ENCODE measurements at places on chromosomes 1 and 21.

DNA sequence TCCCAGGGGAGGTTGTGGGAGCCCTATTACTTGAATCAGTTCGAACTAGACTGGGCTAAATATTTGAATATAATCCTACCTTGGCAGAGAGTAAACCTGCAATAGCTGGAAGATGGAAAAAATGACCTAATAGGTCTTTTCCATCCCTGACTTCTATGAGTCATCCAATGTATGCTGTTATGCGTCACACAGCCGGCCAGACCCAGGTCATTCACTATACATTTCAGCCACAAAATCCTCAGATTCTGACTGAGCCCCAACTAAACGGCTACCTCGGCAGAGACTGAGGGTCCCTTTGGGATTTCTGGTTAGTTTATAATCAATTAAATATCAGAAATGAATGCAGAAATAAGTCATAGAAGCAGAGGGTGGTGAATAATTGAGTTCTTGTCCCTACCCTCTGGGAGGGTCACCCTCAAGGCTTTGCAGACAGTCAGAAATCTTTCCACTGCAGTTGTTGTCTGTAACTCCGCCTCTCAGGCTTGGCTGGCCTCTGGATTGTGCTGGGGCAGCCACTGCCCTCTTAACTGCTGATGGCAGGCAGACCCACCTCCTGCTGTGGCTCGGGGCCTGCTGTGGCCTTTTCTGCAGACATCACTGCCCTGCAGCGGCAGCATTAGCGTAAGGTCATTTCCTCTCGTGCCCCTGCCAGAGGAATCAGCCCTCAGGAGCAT lies 240.5 kb downstream of the TGFB2 start:
- H3K27ac ChIP-seq, result no peak overlapping the region
- H3K27me3 ChIP-seq, result no peaks in the 10 kb centered on the region
- peaks cover 12% of the 10 kb centered on the region for H3K36me3 ChIP-seq
- DNase-seq, result peak; percentile 90
- no peak overlapping the region for H3K4me3 ChIP-seq
- H3K4me1 ChIP-seq, result peaks cover 2% of the 10 kb centered on the region

GRCh38 chr1:228830185-228830953 lies 95.1 kb downstream of the RHOU start:
- H3K27ac ChIP-seq, result no peak overlapping the region
- H3K4me3 ChIP-seq, result no peak overlapping the region
- peak; percentile 53 for DNase-seq
- no peaks in the 10 kb centered on the region for H3K27me3 ChIP-seq

DNA sequence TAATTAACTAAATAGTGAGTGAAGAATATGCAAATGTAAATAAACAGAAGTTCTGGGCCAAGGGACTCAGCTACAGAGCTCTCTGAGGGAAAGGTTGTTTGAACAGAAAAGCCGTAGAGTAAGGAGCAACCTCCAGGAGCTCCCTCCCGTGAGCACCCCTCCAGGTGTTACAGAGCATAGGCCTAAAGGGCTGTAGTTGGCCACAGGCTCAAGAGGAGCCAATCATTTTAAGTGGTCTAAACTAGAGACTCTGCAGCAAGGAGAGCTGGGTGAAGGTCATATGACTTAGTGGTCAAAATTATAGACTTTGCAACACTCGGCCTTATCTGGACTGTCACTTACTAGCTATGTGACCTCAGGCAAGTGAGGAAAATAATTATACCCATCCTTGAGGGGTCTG lies 19.1 kb upstream of the RXRG start:
- no peak for DNase-seq
- no peaks in the 10 kb centered on the region for H3K36me3 ChIP-seq
- peaks cover 8% of the 10 kb centered on the region for H3K4me1 ChIP-seq
- H3K4me3 ChIP-seq, result no peak overlapping the region

DNA sequence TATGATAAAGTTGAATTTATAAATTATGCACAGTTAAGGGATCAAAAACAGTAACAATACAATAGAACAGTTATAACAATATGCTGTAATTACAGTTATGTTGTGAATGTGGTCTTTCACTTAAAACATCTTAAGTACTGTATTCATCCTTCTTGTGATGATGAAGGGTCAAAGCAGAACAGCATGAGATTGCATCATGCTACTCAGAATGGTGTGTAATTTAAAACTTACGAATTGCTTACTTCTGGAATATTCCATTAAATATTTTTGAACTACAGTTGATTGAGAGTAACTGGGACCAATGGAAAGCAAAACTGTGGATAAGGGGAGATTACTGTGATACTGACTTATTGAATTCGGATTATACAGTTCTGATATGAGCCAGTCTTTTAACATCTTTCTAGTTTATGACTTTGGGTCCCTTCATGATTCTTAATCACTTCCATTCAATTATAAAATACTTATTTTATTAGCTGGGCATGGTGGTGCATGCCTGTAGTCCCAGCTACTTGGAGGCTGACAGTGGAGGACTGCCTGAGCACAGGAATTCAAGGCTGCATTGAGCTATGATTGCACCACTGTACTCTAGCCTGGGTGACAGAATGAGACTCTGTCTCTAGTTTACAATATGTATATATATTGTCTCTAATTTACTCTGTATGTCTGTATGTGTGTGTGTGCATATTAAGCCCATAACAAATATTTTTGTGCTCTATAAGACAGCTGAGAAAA lies 43.2 kb downstream of the ATP1B1 start:
- H3K4me3 ChIP-seq, result no peak overlapping the region
- no peaks in the 10 kb centered on the region for H3K27me3 ChIP-seq
- DNase-seq, result no peak
- H3K36me3 ChIP-seq, result no peaks in the 10 kb centered on the region
- no peaks in the 10 kb centered on the region for H3K4me1 ChIP-seq

DNA sequence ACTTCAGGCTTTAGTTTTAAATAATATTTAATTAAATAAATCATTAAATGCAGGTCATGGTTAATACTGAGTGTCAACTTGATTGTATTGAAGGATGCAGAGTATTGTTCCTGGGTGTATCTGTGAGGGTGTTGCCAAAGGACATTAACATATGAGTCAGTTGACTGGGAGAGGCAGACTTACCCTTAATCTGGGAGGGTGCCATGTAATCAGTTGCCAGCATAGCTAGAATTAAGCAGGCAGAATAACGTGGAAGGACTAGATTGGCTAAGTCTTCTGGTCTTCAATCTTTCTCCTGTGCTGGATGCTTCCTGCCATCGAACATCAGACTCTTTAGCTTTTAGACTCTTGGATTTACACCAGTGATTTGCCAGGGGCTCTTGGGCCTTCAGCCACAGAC lies 85.3 kb downstream of the MAP3K21 start:
- no peaks in the 10 kb centered on the region for H3K27me3 ChIP-seq
- peaks cover 12% of the 10 kb centered on the region for H3K36me3 ChIP-seq

- DNase-seq, result no peak
- H3K27me3 ChIP-seq, result no peaks in the 10 kb centered on the region
- H3K27ac ChIP-seq, result no peak overlapping the region
- no peaks in the 10 kb centered on the region for H3K4me1 ChIP-seq
Observed at GRCh38 chr1:212458817-212459216, 26.1 kb downstream of the NENF start.

DNA sequence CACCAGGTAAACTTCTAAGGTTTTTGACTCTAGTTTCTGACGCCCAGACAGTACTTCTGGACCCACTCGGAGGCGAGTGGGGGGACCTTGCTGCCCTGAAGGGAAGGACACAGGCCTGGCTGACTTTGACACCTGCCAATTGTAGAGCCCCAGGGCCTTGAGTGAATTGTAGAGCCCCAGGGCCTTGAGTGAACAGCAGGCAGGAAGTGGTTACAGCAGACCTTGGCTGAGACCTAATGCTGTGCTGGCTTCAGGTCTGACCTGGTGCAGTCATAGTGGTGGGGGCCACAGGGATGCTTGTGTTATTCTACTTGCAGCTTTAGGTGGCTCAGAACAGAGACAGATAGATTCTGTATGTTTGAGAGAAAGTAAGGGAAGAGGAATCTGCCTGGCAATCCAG lies 344.3 kb downstream of the DUSP10 start:
- no peak for DNase-seq
- H3K27me3 ChIP-seq, result no peaks in the 10 kb centered on the region
- H3K27ac ChIP-seq, result no peak overlapping the region
- H3K4me1 ChIP-seq, result no peaks in the 10 kb centered on the region

DNA sequence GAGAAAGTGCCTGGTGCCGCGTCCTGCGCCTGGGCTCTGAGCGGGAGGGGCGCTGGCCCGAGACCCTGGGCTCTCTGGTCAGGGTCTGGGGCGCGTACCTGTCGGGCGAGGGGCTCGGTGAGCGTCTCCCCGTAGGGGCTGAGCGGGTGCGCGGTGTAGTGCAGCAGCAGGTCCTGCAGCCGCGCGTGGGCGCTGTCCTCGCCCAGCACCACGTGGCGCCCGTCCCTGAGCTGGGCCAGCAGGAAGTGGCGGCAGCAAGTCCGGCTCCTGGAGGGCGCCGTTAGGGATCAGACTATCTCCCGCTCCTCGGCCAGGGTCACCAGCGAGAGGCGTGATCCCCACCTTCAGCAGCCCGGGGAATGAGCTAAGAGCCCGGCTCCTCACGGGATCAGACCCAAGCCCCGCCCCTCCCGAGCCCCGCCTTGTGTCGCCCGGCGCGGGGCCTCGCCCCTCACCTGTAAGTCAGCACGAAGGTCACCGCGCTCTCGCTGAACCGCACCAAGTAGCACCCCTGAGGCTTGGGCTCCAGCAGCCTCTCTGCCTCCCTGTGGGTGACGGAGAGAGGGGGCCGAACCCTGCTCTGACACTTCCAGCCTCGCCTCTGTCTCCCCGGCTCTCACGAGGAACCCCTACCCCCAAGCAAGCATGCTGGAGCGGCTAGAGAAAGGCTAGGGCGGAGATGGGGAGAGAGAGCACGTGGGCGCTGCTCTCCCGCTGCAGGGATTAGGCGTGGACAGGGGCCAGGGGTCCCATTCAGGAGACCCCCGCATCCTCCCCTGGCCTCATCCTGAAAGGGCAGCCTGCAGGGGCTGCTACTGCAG lies 2.7 kb downstream of the SH2D2A start:
- peaks cover 7% of the 10 kb centered on the region for H3K36me3 ChIP-seq
- H3K4me1 ChIP-seq, result no peaks in the 10 kb centered on the region
- peak; percentile 87 for DNase-seq
- no peak overlapping the region for H3K27ac ChIP-seq

DNA sequence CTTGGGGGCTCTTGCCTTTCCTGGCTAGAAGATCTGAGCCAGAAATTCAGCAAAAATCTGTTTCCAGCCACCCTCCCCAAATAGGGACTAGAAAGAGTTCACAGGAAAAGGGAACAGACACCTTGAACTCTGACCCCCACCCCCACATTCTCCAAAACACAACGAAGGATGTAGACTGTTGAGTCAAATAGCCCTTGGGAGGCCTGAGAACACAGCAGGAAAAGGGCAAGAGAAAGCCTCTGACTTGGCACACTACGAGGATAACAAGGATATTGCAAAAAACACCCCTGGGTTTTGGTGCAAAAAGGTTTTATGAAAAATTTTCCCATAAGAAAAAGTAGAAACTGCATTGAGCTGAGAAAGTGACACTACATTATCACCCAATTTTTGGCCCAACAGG lies 1.9 kb upstream of the YRDC start:
- H3K36me3 ChIP-seq, result peaks cover 16% of the 10 kb centered on the region
- no peak overlapping the region for H3K27ac ChIP-seq
- H3K4me1 ChIP-seq, result no peaks in the 10 kb centered on the region
- DNase-seq, result no peak
- H3K4me3 ChIP-seq, result no peak overlapping the region

DNA sequence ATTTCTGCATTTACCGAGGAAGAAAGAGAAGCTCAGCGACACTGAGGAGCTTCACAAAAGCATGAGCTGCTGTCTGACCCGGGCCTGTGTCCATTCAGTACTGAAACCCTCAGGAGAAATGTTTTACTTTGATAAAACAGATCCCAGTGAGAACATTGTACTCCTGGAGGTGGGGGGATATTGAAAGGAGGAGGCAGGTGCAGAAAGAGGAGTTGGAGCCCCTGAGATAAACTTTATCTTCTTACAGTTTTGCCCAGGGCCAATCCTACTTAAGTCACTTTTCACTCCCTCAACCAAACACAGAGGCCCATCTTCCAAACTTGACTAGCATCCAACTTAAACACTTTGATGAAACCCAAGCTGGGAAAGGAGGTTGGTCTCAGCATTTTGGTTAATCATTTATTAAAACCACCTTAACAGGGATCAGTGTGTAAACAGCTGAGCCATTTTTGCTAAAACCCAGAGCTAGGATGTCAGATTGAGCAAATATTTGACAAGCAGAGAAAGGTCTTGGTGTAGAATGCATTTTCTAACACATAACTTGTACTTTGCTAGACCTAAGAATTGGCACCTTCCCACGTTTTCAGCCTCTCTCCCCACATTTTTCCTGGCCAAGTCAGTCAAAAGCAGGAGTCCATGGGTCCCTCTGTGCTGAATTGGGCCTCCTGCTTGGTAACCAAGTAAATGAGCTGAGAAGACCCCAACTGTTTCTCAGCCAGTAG lies 32.5 kb upstream of the SARS1 start:
- H3K36me3 ChIP-seq, result peaks cover 10% of the 10 kb centered on the region
- H3K27ac ChIP-seq, result no peak overlapping the region
- no peaks in the 10 kb centered on the region for H3K27me3 ChIP-seq
- H3K4me3 ChIP-seq, result no peak overlapping the region
- no peaks in the 10 kb centered on the region for H3K4me1 ChIP-seq

- no peaks in the 10 kb centered on the region for H3K36me3 ChIP-seq
- no peak for DNase-seq
- H3K27me3 ChIP-seq, result no peaks in the 10 kb centered on the region
- H3K4me3 ChIP-seq, result no peak overlapping the region
Observed at GRCh38 chr1:241074507-241074906, 282.5 kb downstream of the RGS7 start.

DNA sequence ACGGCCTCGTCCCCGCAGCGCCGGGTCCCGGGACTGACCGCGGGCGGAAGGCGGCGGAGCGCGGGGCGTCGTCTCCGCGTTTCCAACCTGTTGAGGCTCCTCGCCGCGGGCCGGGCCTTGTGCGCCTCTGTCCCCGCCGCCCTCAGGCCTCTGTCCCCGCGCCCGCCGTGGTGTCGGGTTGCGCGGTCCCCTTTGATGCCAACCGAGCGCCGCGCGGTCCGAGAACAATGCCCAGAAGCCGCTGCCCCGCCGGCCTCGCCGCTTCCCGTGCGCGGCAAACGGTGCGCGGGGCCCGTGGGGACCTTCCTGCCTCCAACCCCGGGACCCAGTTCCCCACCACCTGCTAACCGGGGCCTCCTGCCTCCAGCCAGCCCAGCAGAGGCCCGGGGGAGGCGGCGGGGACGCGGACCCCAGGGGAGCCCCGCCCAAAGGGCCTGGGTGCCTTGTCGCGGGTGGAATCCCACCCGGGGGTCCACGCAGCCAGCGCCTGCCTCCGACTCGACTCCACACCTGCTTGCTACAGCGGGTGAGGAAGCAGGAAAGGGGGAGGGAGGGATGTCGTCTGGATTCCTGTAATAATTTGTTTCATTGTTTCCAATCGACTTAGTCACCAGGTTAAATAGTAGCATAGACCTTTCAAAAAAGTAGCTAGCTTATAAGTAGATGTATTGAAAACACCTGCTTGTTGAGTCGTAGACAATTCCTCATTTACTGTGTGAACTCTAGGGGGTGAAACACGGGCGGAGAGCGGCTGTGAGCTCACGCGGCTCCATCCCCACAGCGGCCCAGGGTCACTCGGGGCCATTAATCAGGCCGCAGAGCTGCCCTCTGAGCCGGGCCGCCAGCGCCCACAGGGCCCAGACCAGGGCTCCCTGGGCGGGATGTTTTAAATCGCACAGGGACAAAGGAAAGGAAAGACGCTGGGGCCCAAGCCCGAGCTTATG lies 1.1 kb downstream of the COL18A1 start:
- H3K27me3 ChIP-seq, result no peaks in the 10 kb centered on the region
- no peak for DNase-seq
- H3K4me1 ChIP-seq, result peaks cover 15% of the 10 kb centered on the region
- H3K4me3 ChIP-seq, result peak overlapping the region; percentile 86

- H3K27me3 ChIP-seq, result no peaks in the 10 kb centered on the region
- peaks cover 11% of the 10 kb centered on the region for H3K36me3 ChIP-seq
- no peaks in the 10 kb centered on the region for H3K4me1 ChIP-seq
Observed at GRCh38 chr1:163799190-163799805, 477.5 kb downstream of the NUF2 start.
